ENCODE measurements at places on chromosomes 4 and X.

- no peak for DNase-seq
These were observed 39.4 kb downstream of the ERVMER34-1 start for GRCh38 chr4:52711834-52712250.

GRCh38 chr4:99807666-99808065 is 9.0 kb upstream of the DAPP1 start:
- DNase-seq: no peak

DNA sequence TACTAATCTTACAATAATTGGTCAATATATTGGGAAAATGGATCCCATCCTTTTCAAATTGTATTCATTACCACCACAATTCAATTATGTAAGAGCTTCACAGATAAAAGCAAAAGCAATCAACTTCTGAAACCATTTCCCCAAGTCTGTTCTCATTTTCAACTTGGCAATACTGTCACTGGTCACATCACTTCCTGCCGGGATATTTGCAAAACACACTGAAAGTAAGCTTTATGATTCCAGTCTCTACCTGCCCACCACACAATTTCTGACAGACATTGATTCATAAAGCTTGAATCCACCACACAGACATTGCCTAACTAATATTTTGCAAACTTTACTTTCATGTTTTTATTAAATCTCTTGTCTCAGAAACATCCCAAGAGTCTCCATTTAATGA is 53.6 kb downstream of the LIN54 start:
- no peak for DNase-seq

DNA sequence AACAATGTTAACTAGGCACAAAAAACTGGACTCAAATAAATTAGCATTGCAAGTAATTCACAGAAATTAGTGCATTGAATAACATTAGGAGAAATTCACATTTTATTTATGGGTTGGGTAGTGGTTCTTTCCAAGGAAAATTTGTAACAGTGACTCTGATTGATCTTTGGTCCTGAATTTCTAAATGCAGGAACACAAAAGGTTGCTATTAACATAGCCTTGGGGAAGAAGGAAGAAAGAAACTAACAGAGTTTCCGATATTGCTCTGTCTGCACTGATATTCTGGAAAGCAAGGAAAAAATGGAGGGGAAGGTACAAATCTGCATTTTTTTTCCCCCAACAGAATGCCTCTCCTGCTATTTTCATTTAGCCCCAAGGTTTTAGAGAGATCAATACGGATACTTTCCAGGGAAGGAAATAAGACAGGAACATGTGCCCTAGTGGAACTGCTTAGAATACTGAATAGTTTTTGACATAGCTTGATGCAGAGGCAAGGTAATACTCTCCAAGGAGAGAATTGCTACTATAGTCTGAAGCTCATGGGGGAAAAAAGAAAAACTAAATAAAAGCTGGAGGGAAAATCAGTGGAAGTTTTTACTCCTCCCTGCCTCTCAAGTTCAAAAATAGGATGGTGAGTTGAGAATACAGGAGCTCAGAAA is 490.1 kb downstream of the RAPGEF2 start:
- DNase-seq: no peak

DNA sequence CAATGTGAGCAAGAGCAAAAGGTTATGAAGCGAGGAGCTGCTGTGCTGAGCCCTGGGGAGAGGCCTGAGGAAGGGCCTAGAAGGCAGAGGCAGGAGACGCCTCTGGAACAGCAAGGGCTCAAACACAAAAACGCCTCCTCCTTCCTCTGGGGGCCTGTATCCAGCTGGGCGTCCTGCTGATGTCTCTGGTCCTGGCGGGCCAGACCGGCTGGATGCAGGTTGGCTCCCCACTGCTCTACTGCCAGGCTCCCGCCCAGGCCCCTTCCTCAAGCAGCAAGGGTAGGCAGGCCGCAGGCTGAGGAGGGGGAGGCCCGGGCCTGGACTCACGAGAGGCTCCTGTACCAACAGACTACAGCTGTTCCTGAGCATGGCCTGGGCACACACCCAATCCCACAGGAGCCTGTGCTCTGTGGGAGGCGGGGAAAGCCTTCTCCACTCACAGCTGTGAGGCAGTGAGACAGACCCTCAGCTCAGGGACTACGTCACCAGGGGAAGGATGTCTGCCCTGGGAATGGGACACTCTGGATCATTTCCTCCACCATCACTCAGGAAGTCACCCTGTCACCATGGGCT is 2.3 kb downstream of the HAUS7 start:
- DNase-seq: no peak

DNA sequence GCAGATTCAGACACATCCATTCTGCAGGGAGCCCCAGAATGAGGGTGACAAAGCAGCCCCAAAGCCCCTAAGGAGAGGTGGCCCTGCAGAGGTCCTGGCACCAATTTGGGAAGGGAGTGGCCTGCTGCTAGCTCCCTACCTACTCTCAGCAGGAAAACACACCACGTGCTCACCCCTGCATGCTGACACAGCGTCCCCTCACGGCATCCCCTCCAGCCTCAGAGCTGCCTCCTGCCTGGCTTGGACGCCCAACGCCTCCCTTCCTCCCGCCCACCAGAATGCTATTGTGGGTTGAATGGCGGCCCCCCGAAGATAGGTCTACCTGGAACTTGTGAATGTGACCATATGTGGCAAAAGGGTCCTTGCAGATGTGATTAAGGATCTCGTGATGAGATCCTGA is 28.8 kb downstream of the ZFYVE28 start:
- DNase-seq: no peak

DNA sequence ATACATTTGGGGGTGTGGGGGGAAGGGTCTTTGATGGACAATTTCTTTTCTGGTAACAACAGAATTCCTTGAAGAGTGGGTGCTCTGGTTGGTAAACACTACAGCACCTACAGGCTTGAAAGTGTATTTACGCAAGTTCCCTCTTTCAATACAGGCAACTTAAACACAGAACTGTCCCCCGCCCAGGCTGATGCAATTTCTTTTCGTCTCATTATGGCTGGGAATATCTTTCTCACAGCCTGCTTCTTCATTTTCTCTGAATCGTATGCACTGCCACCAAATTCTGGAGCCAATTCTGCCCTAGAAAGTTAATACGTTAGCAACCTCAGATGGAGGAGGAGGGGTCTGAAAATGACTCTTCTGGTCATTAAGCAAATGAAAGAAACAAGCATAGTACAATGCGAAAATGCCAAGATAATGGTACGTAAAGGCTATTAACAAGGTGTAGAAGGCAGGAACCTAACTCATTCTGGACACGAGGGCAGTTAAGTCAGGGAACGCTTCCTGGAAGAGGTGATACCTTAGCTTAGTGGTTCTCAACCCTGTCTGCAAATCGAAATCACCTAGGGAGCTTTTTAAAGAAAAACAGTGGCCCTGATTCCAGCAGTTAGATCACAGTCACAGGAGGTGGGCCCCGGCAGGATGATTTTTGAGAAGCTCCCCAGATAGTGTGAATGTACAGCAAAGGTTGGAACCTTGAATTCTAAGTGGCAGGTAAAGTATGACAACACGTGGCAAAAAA is 1.0 kb downstream of the AGA start:
- DNase-seq: no peak

DNA sequence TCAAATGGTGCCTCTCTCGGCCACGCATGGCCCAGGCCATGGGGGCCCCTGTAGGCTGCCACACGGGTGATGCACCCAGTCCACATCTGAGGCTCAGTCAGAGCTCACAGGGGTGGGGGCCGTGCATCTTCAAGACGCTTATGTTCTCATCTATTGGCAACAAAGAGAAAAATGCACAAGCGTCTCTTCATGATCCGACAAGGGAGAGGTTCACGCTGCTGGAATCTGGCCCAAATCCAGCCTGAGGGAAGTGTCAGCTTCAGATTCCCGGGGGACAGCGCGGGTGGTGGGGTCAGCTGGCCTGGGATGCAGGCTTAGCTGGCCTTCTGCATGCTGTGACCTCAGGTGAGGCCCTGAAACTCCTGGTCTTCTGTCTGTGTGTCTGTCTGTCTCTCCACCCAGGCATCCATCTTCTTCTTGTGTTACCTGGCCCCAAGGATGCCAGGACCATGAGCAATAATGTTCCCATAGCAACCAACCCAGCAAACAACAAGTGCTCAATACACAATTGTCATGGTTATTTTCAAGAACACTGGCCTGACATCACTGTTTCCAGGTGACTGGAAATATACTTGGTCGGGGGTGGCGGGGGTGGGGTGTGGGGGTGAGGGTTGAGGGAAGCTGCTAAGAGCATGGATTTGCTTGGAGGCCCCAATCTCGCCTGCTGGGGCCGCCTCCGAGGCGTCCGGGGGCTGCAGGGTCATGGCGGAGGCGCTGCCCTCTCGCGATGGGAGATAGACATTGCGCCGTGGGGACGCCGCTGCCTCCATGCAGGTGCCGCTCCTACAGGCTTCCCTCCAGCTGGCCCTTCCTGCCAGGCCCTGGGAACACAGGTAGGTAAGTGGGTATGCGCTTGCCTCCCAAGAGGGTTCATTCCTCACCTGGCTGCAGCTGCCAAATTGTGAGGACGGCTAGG is 48.3 kb downstream of the ABLIM2 start:
- DNase-seq: no peak

- no peak for DNase-seq
These were observed 26.5 kb downstream of the ZNF81 start for GRCh38 chrX:47863187-47863586.

GRCh38 chr4:15400981-15401671 is 26.7 kb upstream of the C1QTNF7 start:
- no peak for DNase-seq

GRCh38 chr4:105707782-105708180 is 708 bp downstream of the INTS12 start:
- DNase-seq: no peak

DNA sequence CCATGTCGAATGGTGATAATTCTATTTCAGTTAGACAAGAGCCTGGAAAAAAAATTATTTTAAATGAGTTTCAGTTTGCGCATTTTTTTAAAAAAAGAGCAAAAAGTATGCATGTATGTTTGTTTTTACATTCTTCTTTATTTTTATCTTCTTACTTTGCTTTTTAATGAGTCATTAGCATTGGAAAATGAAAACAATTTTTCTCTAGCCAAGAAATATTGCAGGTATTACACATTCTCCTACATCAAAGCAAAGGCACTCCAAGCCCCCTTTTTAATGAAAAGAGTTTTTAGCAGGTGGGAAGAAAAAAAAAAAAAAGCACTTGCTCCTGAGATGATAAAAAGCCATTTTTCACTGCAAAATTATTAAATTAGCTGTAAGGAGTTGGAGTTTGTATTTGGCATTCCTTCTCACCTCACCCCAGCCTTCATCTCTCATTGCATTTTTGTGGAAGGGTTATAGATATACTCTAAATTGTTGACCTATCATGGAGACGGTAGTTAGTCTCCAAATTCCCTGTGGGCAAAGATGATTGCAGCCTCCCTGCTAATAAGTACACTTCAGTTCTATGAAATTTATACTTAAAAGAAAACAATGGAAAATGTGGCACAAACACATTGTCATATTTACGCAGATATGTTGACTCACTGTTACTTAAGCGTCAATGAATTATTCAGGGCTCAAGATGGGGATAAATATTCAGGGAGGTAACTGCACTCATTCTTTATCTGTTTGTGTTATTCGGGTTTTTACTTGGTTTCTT is 43.8 kb downstream of the PALLD start:
- DNase-seq: no peak

- no peak for DNase-seq
These were observed 910 bp downstream of the ANK2 start for GRCh38 chr4:113050371-113050755.

GRCh38 chr4:71550220-71551165 is 211.7 kb downstream of the SLC4A4 start:
- DNase-seq: no peak

DNA sequence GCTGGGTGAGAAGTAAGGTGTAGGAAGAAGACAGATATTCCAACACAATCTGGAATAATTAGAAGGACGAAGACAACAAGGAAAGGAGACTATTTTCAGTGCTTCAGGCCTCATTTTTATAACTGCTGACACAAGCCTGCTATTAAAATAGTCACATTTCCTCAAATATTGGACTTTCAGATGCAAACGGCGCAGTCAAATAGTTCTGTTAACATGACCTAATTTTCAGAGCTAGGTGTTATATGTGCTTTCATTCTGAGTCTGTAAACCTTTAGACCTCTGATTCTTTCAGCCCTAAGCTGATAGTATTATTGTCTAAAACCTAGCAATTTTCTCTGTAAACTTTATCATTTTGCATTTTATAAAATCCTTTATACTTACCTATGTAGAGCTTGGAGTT is 261.5 kb downstream of the IL1RAPL1 start:
- no peak for DNase-seq

- no peak for DNase-seq
These were observed 755.4 kb upstream of the HTR2C start for GRCh38 chrX:113828470-113828869.

DNA sequence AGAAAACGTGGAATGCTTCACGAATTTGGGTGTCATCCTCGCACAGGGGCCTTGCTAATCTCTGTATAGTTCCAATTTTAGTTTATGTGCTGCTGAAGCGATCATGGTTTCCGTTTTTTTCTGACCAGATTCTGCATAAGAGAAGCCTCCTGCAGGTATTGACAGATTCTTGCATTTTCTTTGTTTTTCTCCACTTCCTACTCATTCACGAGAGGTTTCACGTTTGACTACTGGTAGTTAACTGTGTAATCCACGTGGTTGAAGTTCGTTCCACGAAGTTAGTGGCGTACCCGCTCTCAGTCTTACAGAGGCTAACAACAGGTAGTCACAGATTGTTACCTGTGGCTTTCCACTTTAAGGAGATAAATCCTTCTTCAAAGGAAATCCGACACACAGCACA is 12.1 kb upstream of the TRIML2 start:
- DNase-seq: no peak

GRCh38 chr4:169756971-169757574 is 671 bp downstream of the HPF1 start:
- DNase-seq: no peak

DNA sequence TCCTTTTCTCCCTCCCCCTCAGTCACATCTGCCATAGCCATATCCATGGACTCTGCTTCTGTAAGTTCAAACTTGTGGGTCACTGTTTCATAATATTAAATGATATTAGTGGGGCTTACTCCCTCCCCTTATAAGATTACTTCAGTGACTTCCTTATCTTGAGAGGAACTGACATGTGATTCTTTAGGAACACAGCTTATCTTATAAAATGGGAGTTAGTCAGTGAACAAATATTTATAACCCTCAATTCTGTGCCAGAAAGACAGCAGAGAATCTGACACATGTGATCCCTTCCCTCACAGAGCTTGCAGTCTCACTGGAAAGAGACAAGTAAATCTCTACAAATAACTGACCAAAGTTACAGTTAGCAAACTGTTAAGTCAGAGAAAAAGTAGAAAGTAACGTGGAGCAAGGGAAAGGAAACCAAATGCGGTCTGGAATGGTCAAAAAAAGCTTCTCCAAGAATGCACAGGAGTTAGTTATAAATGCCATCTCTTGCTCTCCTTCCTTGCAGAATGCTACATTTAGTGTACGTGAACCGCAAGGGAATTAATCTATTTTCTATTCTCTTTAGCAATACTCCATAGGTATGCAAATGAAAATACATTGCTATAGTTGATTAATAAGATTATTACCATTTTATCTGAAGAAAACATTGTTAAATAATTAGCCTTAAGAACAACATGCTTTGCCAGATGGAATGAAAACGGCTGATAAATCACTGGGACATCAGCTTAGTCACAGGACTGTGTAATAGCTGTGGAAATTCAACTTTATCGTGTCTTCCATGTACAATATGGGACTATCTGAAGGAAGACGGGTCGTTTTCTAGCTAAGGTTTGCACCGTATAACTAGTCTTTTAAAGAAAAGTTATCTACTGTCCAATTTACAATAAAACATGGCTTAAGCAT is 29.0 kb downstream of the SGMS2 start:
- DNase-seq: no peak

- DNase-seq: no peak
These were observed 150.1 kb downstream of the HNRNPD start for GRCh38 chr4:82223715-82224114.

GRCh38 chr4:169275180-169275579 is 4.4 kb upstream of the SH3RF1 start:
- no peak for DNase-seq
